NCI-H2171 treated with DMSO at 0.1 percent for 48 hours (cell line): ENCODE measurements at places on chromosomes 3 and 15.

DNA sequence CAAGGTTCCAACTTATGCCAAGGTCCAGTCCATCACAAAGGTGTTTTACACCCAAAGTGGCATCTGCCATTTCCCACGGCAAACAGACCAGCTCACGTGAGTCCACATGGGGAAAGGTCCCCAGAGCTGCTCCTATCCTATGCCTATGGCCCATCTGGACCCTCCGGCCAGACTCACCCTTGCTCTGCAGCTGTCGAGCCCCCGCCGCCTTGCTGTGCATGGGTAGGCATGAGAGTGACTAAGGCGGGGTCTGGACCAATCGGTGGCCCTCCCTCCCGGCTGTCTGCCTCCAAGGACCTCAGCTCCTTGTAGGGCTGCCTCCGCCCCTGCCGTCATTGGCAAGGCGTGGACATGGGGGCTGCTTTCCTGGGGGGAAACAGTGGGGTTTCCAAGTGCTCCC is 26.9 kb downstream of the DNASE1L3 start:
- DNase-seq = no peak

DNA sequence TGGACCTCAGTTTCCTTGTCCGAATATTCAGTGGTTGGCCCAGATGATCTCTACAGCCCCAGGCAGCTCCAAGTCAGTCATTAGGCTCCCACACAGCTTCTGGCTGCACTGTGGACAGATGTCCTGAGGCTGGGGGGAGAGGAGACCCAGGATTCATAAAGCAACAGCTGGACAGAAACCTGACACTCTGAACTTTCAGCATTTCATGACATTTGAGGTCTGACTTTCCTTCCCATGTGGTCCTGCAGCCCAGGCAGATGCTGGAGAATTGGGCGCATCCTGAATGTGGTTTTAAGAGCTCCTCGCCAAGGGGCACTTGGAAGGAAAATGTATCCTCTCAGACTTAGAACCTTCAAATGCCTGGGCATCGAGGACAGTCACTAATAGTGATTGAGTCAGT is 307.6 kb upstream of the LRRFIP2 start:
- peak; percentile 47 for DNase-seq

- DNase-seq = no peak
These were observed 37.0 kb downstream of the GMNC start for GRCh38 chr3:190825386-190826016.

DNA sequence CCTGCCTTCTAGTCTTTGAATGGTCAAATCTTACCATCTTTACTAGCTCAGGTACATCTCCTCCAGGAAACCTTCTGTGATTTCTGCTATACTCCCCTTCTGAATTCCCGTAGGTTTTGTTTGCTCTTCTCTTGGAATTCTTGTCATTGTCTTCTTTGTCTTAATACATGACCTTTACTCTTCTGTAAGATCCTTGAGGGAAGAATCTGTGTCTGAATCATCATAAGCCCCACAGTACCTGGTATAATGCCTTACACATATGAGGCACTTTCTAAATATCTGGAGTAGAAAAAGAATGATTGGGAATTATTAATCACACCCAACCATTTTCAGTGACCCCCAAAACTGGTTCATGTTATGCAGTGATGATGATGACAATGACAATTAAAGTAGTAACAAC is 210.1 kb upstream of the NR2E3 start:
- DNase-seq = no peak

- no peak for DNase-seq
These were observed 21.3 kb downstream of the SLC12A8 start for GRCh38 chr3:125191256-125191655.

DNA sequence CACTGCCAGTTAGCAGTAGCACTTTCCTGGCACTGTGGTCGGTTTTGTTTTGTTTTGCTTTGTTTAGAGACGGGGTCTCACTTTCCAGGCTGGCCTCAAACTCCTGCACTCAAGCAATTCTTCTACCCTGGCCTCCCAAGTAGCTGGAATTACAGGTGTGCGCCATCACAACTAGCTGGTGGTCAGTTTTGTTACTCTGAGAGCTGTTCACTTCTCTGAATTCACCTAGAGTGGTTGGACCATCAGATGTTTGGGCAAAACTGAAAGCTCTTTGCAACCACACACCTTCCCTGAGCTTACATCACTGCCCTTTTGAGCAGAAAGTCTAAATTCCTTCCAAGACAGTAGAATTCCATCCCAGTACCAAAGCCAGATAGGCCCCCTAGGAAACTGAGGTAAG is 22.6 kb downstream of the CLDN18 start:
- no peak for DNase-seq

GRCh38 chr15:53307952-53308624 is 451.4 kb downstream of the WDR72 start:
- DNase-seq = no peak

- no peak for DNase-seq
These were observed 33.7 kb upstream of the TEX264 start for GRCh38 chr3:51637144-51637940.

DNA sequence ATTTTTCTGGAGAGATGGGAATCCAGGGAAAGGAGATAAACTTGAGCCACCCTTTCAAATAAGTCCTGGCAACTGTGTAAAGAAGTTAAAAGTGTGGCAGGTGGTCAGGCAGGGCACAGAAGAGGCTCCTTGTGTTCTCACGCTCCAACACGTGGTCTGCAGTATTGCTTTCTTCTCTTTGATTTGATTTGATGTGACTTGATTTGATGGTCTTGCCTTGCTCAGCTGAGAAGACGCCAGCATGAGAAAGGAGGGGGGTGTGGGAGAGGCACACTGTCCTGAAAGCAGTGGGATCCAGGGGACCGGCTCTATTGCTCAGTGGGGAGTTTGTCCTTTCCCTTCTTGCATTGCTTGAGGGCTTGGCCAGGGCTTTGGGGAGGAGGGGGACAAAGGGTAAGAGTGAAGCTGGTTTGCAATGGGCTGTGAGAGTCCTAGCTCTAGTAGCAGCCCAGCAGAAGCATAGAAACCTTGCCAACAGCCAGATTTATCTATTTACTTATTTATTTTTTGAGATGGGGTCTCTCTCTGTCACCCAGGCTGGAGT is 25.7 kb upstream of the NEO1 start:
- DNase-seq = no peak

DNA sequence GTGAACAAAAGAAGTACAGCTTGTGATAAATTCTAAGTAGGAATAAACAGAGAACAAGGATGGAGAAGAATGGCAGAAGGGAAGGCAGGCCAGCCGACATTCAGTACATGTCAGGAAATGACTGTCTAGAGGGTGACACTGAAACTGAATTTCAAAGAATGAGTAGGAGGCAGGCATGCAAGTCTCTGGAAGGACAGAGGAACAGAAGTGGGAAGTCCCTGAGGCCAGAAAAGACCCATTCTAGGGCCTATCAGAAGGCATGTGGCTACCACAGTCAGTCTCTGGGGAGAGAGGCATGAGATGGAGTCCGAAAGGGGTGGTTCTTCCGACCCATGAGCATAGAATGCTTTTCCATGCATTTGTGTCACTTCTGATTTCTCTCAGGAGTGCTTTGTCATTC is 243.5 kb upstream of the UBE2E2 start:
- no peak for DNase-seq

GRCh38 chr3:177724020-177724638 is 526.8 kb upstream of the TBL1XR1 start:
- no peak for DNase-seq

DNA sequence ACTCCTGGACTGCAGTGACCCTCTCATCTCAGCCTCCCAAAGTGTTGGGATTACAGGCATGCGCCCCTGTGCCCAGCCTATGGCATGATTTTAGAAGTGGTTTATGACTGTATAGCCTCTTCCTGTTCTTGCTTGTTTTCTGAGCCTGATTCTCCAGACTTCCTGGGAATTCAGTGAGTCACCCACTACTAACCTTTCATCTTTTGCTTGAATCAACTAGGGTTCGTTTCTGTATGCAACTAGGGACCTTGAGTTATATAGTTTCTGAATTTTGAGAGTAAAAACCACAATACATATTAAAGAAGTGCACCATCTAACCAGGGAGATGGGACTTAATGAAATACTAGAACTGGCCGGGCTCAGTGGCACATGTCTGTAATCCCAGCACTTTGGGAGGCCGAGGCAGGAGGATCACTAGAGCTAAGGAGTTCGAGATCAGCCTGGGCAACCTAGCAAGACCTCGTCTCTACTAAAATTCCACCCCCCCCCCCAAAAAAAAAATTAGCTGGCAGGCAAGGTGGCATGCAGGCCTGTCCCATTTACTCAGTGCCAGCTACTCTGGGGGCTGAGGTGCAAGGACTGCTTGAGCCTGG is 76.0 kb downstream of the ZNF609 start:
- no peak for DNase-seq

- DNase-seq = no peak
These were observed 20.1 kb downstream of the CTNNB1 start for GRCh38 chr3:41219424-41219823.

- no peak for DNase-seq
These were observed 47.5 kb upstream of the SEMA4B start for GRCh38 chr15:90153658-90154057.

GRCh38 chr3:182740710-182741109 is 52.6 kb upstream of the ATP11B start:
- peak; percentile 80 for DNase-seq
